T-helper 2 cell (primary cell): ENCODE measurements at places on chromosomes 11 and 22.

- no peak for DNase-seq
Measured at GRCh38 chr11:6746086-6746618, 25.6 kb downstream of the OR2AG2 start.

DNA sequence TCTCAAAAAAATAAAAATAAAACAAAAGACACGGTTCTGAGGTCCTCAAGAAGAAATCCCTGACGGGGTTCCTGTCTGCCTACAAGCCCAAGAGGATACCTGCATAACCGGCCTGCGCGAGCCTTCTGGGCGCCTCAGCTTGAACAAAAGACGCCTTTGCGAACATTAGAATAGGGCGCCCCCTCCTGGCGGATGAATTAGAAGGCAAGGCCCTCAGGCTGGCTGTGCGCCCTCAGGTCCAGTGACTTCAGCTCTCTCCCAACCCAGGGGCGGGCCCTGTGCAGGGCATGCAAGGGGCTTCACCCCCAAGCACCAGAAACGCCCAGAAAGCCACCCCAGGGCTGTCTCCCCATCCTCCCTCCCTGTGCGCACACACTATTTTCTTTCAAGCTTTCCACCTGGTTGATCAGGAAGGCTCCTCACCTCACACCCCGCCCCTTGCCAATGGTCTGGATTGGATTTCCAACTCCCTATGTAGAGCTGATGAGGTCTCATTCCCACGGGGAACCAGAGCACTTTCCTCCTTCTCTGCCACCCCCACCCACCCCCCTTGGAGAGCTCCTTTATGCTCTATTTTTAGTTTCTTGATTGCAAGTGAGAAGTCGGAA, 273.3 kb downstream of the BUD13 start:
- no peak for DNase-seq

DNA sequence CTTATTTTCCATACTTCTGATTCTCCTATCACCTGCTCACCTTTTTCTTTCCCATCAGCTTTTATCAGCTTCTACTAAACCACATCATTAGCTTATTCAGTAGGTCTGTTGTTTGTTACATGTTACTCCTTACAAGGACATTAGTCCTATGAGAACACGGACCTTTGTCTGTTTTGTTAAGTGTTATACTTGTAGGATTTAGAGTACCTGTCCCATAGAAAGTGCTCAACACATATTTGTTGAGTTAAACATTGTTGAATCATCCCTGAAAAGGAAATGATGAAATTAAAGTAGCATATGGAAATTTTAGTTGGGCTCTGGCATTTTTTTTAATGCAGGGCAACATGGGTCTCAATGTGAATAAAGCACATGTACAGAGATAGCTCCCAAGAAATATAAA, 222.1 kb upstream of the CARD18 start:
- DNase-seq: no peak

GRCh38 chr11:12764187-12764914, 90.1 kb downstream of the TEAD1 start:
- DNase-seq: no peak

GRCh38 chr11:36501236-36501635, 8.8 kb downstream of the TRAF6 start:
- DNase-seq: no peak

DNA sequence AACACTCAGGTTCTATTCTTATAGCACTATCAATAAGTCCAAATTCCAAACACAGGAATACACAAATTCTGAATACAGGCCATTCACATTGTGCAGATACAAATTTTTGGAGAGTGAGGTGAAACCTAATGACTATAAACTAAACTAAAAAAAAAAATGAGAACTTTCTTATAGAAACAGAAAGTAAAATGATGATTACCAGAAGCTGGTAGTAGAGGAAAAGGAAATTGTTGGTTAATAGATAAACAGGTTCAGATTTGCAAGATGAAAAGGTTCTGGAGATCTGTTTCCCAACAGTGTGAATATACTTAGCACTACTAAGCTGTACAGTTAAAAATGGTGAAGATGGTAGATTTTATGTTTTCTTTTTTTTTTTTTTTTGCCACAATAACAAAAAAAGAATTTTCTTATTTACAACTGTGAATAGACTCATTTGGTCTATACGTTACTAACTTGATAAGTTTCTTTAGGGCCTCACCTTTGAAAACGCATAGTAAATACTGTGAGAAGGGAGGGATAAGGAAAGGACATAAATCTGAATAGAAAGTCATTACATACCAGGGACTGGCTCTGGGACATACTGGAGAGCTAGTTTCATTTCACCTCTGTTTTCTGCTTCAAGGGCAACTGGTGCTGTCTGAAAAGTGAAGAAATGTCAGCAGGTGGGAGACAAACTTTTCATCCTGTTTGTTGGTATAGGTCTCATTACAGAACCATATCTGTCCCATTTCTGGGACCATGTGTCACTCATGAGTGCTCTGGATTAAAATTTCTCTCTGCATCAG, 14.2 kb upstream of the CCDC89 start:
- DNase-seq: peak; percentile 32

DNA sequence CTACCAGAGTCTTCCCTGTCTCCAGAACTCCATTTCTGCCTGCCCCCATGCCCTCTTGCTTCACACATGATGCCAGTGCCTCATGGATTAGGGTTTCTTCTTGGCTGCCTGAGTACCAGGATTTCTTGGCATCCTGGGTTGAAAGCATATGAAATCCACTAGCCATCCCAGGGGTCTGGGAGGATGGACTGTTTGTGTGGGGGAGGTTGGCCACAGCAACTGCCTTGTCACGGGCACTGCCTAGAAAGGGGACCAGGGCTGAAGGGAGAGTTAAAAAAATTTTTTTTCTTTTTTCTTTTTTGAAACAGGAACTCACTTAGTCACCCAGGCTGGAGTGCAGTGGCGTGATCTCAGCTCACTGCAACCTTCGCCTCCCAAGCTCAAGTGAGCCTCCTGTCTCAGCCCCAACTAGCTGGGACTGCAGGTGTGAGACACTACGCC, 4.2 kb downstream of the USP35 start:
- DNase-seq: no peak

DNA sequence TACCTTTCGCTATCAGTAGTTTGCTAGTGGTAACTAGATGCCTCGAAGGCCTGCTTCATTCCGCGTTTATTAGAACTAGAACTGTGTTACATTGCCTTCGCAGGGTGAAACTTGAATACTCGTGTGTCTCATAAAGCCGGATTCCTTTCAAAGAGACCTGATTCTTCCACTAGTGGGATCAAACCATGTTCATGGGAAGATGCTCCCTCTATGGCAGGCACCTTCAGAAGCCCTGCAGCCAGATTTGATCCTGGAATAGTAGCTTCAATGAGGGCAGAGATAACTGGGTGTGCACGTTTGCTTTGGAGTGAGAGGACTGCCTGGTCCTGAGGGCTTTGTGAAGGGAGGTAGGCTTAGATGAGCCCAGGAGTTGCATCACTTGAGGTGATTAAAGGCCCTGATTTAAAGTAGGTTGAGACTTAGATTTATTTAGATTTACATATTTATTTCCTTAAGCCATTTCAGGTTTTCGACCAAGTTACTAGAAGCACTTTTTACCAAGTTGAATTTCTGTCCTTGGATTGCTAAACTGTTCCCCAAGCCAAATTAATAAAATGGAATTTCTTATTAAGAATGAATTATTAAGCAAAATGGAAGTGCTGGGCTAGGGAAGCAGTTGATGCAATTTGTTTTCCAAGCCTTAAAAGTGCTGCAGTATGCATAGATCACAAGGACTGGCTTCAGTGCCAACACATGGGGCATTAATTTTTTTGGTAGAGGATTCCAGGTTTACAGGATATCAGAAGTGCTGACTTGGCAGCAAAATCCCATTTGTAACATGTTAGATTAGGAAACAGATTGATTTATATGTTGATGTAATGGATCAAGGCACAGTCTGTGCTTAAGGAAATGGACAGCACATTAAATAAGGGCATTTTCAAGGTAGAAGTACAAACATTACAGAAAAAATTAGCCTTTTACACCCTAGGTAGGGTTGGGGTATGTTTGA, 32.9 kb downstream of the APLP2 start:
- DNase-seq: no peak

DNA sequence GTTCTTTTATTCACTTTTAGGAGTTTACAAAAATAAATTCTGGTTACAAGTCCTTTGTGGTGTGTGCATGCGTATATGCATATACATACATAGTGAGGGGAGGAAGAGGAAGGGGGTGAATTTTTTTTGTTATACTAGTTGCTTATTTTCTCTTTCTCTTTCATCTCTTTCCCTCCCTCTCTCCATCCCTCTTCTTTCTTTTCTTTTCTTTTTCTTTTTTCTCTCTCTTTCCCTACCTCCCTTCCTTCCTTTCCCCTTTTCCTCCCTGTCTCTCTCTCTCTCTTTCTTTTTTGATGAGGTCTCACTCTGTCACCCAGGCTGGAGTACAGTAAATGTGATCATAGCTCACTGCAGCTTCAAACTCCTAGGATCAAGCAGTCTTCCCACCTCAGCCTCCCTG, 14.1 kb downstream of the PPP6R2 start:
- DNase-seq: no peak

- DNase-seq: no peak
Measured at GRCh38 chr11:122803306-122803705, 35.0 kb upstream of the CRTAM start.

DNA sequence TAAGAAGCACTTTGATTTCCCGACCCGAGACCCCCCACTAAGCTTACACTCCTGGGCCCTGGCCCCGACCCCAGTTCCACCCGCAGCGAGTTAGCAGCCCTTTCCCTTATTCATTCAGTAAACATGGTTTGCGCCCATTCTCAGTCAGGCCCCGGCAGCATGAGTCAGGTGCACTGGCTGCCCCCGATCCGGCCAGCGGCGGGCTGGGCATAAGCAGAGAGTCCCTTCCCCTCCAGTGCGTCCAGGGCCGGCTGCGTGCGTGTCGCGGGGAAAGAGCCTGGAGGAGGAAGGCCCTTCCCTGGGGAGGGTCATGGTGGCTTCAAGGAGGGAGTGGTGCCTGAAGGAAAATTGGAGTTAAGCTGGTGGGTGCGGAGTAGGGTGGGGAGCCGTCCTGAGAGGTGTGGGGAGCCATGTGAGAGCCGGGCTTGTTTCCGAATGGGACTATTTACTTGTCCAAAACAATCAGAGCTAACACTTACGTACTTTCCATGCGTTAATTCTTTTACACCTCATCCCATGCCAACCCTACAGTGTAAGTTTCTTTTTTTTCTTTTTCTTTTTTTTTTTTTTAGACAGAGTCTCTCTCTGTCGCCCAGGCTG, 657 bp downstream of the IGHMBP2 start:
- DNase-seq: peak; percentile 24
